ENCODE measurements at places on chromosomes 2 and 18.

DNA sequence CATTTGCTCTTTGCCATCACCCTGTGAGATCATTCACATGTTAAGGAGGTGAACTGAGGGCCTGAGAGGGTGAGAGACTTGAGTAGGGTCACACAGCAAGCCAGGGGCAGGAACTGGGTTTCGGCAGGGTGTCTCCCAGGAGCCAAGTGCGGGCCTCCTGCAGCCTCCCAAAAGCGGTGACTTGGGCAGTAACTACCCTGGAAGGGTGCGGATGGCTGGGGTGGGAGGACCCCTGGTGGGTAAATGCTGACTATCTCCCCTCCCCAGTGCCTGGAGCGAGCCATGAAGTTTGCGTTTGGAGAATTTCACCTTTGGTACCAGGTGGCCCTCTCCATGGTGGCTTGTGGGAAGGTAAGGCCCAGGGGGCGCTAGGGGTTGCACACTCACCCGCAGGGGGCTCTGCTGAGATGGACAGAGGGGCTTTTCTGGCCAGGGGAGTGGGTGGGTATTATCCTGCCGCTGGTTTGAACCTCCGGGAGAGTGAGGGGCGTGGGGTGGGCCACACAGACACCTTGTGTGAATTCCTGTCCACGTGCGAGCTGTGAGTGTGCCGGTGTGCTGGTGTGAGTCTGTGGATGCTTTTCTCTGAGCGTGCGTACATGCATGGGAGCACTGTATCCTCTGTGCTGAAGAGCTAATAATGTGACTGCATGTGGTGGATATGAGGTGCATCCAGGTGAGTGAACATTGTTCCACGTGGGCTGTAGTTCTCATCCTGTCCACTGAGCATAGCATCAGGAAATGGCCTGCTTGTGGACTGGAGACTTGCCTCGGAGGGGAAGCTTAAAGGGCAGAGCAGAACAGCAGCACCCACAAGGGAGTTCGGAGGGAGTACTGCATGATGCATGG is 91.0 kb upstream of the MCFD2 start:
- DNase-seq: no peak

- no peak for DNase-seq
Observed at GRCh38 chr2:65363879-65364666, 68.3 kb downstream of the SPRED2 start.

DNA sequence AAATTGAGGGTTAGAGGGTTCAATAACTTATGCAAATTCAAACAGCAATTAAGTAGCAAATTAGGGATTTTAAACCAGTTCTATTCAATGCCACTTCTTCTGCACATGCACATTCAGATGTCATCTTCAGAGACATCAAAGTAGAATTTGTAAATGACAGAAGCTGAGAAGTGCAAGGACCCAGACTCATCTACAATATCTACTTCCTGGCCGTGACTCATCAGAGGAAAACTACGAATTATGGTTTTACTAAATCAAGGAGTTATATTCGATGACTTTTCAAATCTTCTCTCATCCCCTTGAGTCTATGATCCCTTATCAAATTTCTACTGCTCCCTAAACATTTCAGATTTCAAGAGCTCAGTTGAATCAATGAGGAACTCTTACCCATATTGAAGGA is 20.0 kb upstream of the STAT4 start:
- DNase-seq: no peak

DNA sequence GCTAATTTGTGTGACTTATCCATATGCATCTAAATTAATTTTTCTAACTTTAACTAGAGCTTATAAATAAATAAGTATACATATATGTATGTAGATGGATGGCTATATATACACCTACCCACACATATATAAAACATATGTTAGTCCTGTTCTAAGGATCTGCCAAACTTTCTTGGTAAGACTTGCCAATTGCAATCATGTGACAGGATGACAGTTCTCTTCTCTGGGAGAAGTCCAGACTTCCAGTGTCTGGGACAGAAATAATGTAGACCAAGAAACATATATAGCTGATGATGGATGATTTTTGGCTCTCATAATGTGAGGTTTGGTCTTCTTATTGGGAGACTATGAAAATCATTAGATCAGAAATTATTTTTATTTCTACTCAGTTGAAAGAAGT is 30.6 kb upstream of the NR4A2 start:
- DNase-seq: no peak

- DNase-seq: no peak
Observed at GRCh38 chr2:30287857-30288513, 56.7 kb downstream of the LBH start.

DNA sequence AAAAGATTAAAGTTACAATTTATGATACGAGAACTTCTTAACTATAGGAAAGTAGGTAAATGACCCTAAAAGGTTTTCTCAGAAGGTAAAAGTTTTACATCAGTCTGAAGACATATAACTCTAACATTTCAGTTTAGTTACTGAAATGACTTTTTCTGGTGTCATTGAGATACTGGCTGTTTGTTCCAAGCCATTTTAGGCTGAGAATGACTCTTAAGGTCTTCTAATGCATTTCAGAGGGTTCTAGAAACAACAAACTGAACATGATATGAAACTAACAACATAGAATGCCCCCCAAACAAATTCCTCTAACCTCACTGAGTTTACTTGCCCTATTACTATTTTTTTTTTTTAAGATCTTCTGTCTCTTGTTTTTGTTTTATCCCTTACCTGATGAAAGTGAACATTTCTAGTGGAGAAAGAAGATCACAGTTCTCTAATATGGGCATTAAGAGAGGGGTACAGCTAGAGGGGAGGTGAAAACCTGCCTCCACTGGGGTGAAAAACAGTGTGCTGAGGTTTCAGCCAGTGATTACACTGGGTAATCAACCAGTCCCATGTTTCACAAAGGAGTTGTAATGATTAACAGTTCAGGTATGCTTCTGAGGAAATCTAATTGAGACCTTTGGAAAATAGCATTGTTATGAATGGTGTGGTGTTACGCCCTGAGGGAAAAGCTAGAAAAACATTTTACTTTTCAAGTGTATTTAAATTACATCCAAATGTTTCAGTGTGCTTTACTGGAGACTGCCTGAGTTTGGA is 11.2 kb downstream of the NABP1 start:
- DNase-seq: peak; percentile 18

DNA sequence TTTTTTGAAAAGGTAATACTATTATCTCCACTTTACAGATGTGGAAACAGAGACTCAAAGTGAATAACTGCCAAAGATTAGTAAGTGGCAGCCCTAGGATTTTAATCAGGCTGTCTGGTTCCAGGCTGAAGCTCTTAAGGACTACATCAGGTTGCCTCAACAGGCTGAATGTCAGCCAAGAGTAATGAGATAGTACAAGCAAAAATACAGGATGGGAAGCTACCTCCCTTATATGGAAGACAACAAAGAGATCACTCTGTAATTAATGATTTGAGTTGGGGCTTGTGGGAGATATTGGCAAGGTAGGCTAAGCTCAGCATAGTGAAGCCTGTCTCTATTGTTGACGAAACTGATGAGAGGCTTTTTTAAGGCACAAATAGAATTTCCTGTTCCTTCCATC is 323.1 kb downstream of the KCNJ3 start:
- peak; percentile 6 for DNase-seq

GRCh38 chr2:46378616-46379015 is 81.4 kb downstream of the EPAS1 start:
- DNase-seq: no peak

DNA sequence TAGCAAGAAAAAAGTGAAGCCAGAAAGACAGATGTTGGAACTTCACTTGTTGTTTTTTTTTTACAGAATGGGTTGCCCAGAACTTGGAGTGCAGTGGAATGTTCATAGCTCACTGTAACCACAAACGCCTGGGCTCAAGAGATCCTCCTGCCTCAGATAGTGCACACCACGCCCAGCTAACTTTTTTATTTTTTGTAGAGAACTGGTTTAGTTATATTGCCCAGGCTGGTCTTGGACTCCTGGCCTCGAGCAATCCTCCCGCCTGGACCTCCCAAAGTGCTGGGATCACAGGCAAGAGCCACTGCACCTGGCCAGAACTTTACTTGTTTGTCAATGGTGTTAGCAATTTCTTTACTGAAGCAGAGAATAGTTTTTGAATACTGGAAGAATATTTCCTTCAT is 11.9 kb upstream of the ASPRV1 start:
- no peak for DNase-seq

Measured in NCI-H146 (cell line).